Right kidney (tissue), 9 donors: ENCODE measurements at places on chromosomes 2 and 18.

GRCh38 chr18:44035554-44035953 lies 645.1 kb upstream of the SETBP1 start:
- no peak for DNase-seq

GRCh38 chr2:1360144-1360543 lies 53.1 kb upstream of the TPO start:
- no peak for DNase-seq

GRCh38 chr18:70732916-70733315 lies 444.1 kb downstream of the SOCS6 start:
- DNase-seq: no peak

DNA sequence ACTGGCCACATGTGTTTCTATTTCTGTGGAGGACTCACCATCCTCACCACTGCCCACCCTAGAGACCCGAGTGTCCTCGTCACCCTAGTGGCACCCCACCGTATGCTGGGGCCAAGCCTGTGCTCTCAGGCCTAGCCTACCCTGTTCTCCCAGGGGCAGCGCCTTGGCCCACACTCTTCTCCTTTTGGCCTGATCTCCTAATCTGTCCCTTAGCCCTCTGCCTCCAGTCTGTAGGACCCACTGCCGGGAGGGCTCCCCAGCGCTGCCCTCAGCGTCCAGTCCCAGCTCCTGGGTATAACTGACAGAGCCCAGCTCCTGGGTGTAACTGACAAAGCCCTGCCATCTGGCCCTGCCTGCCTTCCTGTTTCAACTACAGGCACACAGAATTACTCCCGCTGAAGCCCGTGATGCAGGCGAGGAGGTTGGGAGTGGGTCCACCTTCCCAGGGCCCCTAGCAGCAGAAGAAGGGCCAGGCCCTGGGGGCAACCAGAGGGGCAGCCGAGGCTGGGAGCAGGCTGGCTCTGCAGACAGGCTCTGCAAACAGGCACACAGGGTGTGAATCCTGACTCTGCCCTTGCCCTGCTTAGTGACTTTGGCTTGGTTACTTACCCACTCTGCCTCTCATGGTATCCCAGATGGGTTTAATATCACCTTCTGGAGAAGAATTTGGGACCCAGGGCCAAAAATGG lies 25.6 kb upstream of the PTMA start:
- peak; percentile 37 for DNase-seq

DNA sequence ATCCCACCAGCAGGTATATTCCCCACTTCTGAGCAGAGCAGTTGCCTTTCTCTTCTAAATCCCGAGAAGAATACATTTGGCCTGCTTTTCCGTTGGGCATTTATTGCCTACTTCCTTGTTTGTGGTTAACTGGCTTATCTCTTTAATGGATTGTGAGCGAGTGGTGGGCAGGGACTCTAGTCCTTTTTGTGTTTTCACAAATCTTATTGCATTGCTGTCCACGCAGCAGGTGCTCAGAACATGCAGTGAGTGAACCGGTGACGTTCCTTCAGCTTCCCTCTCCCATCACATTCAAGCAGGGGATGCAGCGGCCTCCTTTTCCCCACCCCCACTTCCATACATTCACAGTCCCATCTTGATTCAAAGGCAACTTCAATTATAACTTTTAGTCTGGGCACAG lies 28.9 kb upstream of the GAREM2 start:
- DNase-seq: no peak

DNA sequence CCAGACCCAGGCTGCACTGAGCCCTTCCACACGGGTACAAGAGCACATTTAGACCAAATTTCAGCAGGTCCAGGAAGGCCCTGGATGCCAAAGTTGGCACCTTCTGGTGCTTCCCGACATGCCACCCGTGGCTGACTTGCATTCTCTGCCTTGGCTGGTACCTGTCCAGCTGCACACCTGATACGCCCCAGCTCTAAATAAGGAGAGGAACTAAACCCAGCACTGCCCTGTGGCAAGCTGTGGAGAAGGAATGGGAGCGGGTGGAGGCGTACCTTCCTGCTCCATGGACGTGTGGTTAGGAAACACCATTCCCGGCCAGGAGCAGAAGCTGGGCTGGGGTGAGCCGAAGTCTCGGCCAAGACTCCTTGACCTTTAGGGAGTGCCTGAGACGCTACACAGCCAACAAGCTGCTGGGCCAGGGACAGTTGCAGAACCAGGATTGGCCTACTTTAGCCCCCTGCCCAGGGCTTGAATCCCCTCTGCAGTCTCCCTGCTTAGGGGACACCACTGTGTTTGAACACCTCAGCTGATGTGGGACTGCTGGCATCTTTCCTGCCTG lies 86.5 kb upstream of the TAF1B start:
- no peak for DNase-seq

- DNase-seq: no peak
Measured at GRCh38 chr18:73615506-73615905, 532.1 kb downstream of the FBXO15 start.

GRCh38 chr2:233706720-233707119 lies 6.0 kb upstream of the UGT1A5 start:
- no peak for DNase-seq

GRCh38 chr18:45384137-45384961 lies 230.9 kb upstream of the SLC14A2 start:
- peak; percentile 64 for DNase-seq

GRCh38 chr2:152618193-152618564 lies 99.1 kb downstream of the PRPF40A start:
- DNase-seq: no peak

GRCh38 chr2:232354069-232354468 lies 24.5 kb upstream of the ALPP start:
- no peak for DNase-seq

DNA sequence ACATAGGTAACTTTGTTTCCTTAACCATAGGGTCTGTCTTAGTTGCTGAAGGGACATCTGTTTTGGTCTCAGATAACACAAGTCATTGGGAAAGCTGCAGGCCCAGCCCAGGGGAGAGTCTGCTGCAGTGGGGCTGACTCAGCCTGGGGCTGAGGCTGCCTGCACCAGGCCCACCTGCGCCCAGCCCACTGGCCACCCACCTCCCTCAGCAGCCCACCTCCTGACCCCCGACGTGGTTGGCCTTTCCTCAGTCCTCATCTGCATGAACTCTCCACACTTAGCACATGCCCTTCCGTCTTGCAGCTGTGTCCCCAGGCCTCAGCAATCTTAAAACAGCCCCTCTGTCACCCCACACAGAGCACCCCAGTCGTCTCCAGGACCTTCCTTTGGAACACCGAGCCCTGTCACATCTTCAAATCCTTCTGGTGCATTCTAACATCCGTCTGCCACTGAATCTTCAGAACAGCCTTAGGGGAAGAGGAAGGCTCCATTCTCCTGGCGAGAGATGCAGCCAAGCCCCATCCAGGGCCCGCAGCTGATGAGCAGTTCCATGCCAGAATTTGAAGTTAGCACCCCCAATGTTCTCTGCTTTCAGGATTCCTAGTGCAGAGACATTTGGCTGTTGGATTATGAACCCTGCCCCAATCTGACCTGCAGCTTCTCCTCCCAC lies 231.4 kb downstream of the SEPTIN10 start:
- no peak for DNase-seq

- DNase-seq: no peak
Measured at GRCh38 chr2:205868773-205869333, 186.6 kb downstream of the NRP2 start.

- no peak for DNase-seq
Measured at GRCh38 chr2:42230891-42231290, 61.7 kb downstream of the EML4 start.

GRCh38 chr2:39362595-39362994 lies 74.5 kb downstream of the MAP4K3 start:
- DNase-seq: no peak

- DNase-seq: no peak
Measured at GRCh38 chr2:86776532-86776931, 14.2 kb downstream of the CD8A start.

- no peak for DNase-seq
Measured at GRCh38 chr2:186064507-186064906, 325.9 kb downstream of the FSIP2 start.

DNA sequence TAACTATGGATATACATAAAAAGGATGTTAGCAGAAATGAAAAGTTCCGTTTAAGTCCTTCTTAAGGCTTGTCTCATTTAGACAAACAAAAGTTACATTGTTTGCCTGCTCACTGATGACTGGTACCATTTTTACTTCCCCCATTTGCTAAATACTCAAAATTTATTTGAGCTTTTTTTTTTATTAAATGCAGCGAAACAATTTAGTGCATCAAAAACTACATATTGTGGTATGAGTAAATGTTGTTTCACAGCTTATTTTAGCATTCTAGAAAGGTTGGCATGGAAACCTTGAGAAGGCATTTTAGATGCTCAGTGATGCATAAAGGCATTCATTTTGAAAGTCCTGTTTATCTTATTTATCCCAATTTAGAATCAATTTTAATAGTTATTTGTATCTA lies 100.0 kb downstream of the MAP2 start:
- DNase-seq: no peak

DNA sequence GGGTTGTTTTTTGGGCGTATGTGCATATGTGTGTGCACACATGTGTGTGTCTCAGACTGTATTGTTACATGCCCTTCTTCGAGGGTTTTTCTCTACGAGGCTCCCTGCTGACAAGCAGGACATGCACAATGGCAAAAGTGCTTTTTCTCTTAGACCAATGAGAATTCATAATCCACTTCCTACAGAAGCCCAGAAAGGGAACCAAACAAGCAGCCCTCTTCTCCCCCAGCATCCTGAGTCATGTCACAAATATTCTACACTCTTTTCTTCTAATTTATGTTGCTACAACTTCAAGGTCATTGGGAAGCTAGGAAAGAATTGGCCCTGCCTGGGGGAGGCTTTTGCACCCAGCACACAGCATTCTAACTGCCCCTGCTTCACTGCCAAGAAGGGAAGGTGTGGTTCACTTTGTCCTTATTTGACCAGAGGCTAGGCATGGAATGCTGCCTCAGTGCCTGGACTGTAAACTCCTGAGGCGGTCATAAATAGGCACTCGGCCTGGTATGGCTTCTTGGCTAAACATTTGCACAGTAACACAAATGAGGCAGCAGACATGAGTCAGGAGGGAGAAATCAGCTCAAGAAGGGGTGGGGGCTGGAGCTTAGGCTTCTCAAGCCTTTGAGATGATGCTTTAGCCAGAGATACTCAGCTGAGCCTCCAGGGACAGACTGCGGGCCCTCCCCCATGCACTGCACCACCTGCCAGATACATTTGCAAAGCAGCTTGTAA lies 92.7 kb upstream of the KLF7 start:
- DNase-seq: no peak

DNA sequence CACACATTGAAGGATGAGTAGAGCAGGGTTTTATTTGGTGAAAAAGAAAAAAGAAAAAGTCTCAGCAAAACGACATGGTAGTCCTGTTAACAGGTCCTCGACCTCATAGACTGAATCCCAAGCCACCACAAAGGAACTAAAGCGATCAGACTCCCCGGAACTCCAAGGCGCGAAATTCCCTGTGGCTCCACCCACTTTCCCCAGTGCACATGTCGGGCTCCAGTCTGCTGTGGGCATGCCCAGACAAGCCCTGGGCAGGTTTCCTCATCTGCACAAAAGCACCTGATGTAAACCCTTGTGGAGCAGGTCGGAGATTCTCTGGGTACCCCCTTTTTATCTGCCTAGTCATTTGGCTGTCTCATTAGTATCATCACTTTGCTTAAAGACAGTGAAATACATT lies 170.7 kb upstream of the FSIP2 start:
- DNase-seq: no peak

DNA sequence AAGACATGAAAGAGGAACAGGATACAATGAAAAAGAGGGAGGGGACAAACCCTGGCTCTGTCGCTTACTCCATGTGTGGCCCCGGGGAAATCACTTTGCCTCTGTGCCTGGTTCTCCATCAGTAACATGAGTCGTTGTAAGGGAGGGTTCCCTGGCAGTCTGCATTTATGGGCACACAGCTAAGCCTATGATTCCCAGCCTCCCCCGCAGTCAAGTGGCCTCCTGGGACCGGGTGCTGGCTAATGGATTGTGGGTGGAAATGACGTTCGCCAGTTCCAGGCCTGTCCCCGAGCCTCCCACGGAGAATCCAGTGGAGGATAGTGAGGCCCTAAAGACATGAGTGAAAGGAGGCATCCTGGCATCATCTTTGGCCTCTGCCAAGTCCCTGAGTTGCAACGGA lies 42.7 kb downstream of the SFXN5 start:
- no peak for DNase-seq

GRCh38 chr18:11165952-11166351 lies 16.6 kb upstream of the PIEZO2 start:
- DNase-seq: no peak

GRCh38 chr18:34543945-34544344 lies 166.2 kb upstream of the DTNA start:
- no peak for DNase-seq

DNA sequence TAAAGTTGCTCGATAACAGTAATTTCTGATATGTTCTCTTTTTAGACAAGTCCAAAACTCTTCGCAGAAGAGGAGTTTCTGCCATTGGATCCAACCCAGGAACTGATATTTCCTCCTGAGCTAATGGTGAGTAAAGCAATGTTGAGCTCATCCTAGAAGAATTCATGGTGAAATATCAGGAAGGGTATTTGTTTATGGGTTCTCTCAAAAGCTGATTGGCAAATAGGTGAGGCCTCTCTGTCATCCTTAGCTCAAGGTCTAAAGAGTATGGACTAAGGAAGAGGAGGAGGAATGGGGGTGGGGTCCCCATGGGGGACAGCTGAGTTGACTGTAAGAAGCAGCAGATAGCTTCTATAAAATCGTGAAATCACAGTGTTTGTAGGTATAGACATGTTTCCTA lies 18.2 kb downstream of the AOX1 start:
- no peak for DNase-seq

- DNase-seq: no peak
Measured at GRCh38 chr2:201931951-201932350, 101.7 kb upstream of the FZD7 start.

DNA sequence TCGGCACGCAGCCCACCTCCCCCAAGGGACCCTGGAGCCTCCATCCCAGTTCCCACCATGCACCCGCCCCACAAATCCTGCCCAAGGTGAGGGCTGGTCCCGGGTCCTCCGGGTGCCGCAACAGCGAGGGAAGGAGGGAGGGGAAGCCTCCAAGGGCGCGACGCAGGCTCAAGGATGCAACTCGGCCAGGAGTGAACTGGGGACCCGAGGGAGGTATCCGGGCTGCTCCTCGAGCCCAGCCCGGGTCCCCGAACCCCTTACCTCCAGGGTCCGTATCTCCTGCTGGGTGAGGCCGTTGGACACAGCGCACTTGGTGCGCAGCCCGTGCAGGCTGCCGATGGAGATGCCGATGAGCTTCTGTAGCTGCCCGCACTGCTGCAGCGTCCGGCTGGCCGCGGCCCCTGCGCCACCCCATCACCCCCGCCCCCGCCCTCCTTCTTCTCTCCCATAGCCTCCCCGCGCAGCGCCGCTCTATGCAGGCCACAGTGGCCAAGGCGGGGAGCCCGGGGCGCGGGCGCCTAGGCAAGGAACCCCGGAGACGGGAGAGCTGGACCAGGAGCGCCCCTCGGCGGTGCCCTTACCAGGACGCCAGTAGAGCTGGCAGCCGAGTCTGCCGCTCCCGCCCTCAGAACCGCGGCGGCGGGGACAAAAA lies 124.1 kb downstream of the ANKRD30BL start:
- peak; percentile 37 for DNase-seq
